ENCODE measurements at places on chromosomes 4 and X. TPM values are rescaled to one million over a fixed set of nuclear protein-coding genes. Genes with fewer than 3 reads are reported as not detected.

Gene GSX2
- total RNA-seq: not detected

Gene RIPPLY1
- total RNA-seq: not detected

Gene SORBS2
- total RNA-seq: 2.4 TPM

Gene HSFX3
- total RNA-seq: not detected

Gene SLC34A2
- total RNA-seq: not detected

Gene ZNF157
- total RNA-seq: not detected

Gene ZNF185
- total RNA-seq: 0.43 TPM

Gene MAGEA2
- not detected for total RNA-seq

Gene UGT2B15
- total RNA-seq: not detected

Gene CT47A1
- not detected for total RNA-seq

Gene CXCL1
- total RNA-seq: 70.6 TPM

Gene BMP2K
- total RNA-seq: 39.2 TPM

Gene EOLA1
- 17.2 TPM for total RNA-seq

All from smooth muscle cell of bladder (primary cell).